T1000 (cell line): ENCODE measurements at places on chromosomes 1 and 21.

GRCh38 chr1:246459221-246459620, 47.9 kb downstream of the SMYD3 start:
- DNase-seq, result no peak

- no peak for DNase-seq
Measured at GRCh38 chr1:54826226-54826816, 25.2 kb upstream of the TTC22 start.

- DNase-seq, result no peak
Measured at GRCh38 chr1:150194381-150195031, 41.4 kb downstream of the ANP32E start.

- no peak for DNase-seq
Measured at GRCh38 chr1:114607223-114607622, 25.8 kb upstream of the BCAS2 start.

DNA sequence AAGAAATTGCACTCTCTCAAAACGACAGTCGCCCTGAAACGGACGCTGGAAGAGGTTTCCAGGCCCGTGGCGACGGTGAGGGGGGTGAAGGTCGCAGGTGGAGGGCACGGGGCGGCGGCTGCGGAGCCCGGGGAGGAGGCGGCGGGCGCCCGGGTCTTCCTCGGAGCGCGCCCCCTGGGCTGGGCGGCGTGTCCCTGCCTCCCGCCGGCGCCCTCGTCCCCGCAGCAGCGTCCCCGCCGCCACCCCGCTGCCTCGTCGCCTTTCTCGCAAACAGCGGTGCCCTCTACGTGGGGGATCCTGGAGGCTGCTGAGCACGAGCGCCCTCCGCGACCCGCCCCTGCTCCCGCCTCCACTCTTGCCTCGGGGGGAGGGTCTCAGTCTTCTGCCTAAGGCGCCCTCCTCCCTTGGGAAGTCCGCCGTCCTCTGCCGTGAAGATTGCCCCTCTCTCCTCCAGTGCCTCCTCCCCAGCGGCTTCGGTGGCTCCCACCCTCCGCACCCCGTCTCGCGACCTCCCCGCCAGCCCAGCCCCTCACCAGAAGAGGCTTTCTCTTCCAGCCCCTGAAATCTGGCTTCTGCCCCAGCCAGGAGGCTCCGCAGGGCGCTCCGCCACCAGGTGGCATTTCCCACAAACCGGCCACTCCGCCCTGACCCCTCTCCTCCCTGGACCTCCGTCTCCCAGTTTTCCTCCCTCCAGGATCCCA, 227.4 kb downstream of the SDCCAG8 start:
- no peak for DNase-seq

GRCh38 chr1:39722495-39722894, 16.2 kb upstream of the PPIE start:
- no peak for DNase-seq

- DNase-seq, result no peak
Measured at GRCh38 chr1:207825719-207826556, 74.1 kb downstream of the CD46 start.

DNA sequence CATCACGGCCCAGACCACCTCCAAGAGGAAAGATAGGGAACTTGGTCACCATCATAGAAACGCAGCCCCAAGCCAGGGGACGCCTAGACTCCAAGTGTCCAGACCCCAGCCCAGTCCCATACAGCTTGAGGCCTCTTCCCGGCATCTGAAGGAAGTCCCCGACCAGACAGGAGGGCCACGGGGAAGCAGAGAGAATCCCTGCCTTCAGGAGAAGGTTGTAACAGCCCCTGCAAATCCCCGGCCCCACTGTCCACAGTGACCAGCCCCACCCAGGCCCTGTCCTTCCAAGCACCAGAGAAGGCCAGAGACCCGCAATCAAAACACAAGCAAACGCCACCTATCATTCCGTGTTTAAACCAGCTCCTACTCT, 1.7 kb downstream of the SLC19A1 start:
- no peak for DNase-seq

DNA sequence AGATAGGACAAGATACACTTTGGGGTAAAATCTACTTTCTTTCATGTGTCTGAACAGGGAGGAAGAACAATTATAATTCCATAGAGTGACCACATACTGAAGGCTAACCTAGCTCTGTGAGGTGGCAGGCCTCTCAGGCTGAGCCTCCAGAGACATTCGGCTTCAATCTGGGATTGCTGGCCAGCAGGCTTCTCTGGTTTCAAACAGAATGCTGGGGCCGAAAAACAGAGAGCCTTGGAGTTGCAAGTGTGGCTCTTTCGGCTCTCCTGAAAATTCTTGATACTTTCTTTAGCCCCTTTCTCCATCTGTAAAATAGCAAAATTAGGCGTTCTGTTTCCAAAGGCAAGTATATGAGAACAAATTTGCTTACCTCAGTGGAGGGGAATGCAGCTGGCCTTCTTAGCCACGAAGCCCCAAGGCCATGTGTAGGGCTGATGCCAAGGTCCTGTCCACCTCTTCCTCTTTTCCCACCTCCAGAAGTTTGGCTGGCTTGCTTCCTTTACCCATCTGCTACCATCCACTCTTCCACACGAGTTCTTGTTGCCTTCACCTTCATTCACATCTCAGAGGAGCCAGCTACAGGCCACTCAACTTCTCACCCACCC, 30.0 kb upstream of the UBE2U start:
- DNase-seq, result no peak

- no peak for DNase-seq
Measured at GRCh38 chr1:1132042-1132950, 16.4 kb upstream of the C1orf159 start.

DNA sequence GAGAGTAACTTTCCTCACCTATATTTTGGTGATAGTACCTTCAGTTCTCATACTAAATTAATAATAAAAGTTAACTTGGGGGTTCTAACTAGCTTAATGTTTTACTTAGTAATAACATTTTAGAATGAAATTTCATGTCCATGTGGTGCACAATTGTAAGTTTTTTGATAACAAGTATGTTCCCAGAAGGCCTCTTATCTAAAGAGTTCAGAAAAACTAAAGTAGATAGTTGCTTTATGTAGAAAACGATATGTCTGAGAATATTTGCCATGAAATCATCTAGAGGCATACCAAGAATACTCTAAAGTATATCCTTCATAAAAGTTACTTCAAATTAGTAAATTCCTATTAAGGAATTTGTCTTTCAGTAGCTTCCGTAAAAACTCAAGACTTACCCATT, 10.2 kb upstream of the ADCY10 start:
- DNase-seq, result no peak

DNA sequence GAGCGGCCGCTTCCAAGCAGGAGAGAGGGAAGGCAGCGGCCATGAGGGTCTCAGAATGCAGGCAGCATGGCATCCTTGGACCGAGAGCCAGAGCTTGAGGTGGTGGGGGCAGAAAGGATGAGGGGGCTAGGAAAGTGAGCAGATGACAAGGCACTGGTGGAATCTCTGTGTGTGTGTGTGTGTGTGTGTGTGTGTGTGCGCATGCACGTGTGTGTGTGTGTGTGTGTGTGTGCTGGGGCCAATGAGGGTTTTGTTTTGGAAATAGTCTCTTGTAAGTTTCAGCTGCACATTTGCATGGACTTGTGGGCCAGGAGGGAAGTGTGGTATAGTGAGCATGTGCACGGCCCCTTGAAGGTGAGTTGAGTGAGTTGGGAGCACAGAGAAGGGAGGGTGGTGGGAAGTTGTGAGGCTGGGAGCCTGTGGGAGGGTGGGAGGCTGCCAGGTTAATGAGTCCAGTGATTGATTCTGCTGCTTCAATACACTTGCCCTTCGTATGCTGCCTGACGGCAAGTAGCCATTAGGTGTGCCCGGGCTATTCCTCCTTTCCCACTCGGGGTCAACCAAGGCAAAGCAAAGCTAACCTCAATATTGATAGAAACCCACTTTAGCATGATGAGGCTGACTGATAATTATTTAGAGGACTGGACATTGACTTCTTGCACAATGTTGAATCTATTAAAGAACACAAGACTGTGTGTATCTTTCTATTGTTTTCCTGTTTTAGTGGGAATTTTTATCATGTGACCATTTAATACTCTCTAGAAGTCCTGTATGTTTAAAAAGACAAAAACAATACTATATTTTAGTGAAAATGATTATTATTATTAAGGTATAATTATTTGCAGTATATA, 80.3 kb downstream of the PROX1 start:
- no peak for DNase-seq

DNA sequence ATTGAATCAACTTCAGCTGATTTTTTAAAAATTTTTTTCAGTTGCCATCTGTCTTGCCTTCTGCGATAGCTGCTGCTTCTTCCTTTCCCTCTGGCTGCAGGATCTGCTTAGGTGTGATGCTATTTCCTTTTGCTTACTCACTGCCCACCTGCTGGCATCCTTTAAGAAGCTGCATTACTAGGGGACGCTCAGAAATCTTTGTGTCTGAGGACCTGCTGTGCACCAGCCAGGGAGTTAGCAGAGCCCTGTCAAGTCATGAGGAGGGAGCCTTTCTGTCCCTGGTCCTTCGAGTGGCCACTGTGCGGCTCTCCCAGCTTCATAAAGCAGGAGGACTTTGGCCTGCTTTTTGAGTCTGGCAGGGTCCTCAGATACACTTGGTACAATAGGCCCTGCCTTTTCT, 327.8 kb downstream of the USH2A start:
- no peak for DNase-seq

DNA sequence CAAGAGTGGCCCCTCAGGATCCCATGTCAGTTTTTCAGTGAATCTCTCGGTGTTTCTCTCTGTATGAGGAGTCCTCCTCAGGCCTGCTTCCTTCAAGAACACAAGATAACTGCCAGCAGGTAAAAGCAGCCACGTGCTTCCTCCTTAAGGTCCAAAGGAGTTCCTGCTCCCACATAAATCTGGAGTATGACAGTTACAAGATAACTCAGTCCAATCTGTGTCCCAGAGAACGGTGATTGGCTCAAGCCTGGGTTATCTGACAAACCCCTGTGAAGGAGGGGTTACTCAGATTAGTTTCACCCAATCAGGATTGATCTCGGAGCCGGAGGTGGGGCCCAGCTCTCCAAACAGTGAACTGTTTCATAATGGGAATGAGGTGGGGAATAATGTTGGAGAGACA, 5.8 kb upstream of the ANKRD13C start:
- DNase-seq, result no peak

DNA sequence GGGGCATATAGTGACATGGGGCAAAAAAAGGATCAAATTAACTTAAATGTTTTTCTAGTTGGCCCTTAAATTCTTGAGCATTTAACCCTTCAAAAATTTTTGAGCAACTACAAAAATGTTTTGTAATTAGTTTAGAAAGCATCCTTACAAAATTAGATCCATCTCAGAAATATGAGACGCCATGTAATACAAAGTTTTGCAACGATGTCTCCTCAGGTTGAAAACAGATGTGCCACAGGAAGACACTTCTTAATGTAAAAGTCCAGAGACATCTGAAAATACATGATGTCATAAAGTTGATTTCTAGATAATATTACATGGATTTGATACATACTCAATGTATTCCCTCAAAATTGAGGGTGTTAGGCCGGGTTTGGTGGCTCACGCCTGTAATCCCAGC, 37.5 kb downstream of the CD46 start:
- no peak for DNase-seq

DNA sequence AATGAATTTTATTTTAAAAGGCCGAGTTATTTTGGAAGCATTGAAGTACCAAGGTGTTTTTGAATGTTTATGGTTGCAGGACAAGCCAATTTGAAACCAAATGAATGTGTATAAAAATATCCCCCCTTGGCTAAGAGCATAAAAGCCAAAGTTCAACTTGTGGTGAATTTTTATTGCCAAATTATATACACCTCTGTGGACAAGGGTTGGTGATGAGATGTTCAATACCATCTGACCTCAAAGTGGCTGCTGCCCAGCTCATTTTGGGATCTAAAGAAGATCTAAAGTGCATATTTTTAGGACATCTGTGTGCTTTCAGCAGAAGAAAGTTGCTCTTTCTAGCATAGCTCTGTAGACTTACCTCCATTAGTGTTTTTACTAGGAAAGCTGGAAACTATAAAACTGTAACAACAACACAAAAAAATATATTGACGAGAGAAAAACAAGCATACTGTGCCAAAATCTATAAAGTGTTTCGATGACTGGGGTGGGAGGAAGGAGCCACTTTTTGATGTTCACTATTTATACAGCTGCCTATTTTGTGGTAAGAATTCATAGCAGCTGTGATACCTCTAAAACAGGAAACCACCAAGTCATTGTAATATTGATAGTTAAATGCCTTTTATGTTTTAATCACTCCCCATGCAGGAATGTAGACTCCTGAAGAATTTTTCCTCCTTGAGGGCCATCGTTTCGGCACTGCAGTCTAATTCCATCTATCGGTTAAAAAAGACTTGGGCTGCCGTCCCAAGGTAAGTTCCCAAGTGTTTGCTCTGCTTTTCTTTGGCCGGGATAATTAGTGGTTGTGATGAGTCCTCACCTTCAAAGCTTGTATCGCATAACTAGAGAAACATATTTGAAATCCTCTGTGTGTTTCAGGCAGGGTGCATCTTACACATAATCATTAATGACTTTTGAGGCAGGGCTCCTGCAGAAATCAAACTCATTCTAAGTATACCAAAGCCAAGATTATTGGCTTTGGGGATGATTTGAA, 83.2 kb downstream of the RGL1 start:
- DNase-seq, result no peak

DNA sequence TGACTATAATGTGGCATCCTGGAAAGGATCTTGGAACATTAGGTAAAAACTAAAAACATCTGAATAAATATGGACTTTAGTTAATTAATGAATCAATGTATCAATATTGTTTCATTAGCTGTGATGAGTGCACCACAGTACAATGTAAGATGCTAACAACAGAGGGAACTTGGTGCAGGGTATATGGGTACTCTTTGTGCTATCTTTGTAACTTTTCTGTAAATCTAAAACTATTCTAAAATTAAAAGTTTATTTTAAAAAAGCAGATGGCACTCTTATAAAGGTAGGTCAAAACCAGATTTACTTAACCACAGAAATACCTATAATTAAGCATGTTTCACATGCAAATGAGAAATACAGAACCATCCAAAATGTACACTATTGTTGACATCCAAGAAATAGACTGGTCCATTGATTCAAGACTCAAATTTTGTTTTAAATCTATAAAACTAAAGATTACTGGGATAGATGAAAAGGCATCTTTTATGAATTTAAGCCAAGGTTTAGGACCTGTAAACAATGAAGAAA, 38.4 kb downstream of the ACBD3 start:
- DNase-seq, result no peak

- no peak for DNase-seq
Measured at GRCh38 chr1:202274611-202275010, 67.1 kb downstream of the UBE2T start.

DNA sequence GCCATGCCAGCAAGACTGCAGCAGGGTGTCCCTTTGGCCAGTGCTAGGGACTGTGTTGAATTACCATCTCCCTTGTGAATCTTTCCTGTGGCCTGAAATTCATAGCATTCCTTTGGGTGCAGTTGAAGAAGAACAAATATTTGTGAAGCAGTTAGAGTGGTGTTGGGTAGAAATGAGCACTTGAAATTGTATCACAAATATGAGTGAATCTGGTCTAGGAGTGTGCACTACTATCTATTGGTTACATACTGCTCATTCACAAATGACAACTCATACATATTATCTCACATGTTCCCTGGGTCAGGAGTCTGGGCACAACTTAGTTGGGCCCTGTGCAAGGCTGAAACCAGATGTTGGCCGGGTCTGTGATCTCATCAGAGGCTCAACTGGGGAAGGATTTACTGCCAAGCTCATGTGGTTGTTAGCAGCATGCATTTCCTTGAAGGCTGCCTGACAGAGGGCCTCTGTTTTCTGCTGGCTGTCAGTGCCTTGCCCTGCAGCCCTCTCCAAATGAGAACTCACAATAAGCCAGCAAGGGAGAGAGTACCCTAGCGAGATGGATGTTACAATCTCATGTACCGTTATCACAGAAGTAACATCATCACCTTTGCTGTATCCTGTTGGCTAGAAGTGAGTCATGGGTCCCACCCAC, 23.8 kb downstream of the AJAP1 start:
- no peak for DNase-seq
